ENCODE measurements at places on chromosomes 5 and 9.

DNA sequence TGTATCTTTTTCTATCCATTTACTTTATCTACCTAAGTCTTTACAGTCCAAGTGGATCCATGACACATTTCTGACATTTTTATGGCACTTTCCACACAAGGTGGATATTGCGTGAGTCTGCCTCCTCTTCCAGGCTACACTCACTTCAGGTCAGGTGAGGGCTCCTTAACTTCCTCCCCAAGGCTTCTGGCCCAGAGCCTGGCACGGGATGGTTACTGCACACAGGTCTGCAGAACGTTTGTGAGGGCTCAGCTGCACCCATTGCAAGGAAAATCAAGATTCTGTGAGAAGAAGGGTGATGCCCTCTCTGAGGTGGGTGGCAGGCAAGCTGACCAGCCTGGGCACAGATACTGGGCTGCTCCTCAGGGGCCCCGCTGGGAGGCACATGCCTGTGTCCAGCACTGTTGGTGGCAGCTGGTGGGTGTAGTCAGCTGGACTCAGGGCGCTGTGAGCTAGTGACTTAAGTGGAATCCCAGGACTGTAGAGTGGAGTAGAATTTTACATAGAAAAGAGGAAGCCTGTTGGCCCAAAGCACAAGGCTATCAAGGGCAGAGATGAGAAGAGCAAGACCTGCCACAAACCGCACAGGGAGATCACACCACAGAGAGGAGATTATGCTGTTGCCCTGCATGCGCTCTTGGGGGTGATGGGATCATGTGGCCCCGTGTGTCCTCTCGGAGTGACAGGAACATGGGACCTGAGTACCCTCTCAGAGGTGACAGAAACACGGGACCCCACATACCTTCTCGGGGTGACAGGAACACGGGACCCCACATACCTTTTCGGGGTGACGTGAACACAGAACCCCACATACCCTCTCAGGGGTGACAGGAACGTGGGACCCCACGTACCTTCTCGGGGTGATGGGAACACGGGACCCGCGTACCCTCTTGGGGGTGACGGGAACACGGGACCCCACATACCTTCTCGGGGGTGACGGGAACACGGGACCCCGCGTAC lies 21.3 kb downstream of the AHRR start:
- no peak for DNase-seq

GRCh38 chr5:139637438-139638089 lies 10.6 kb upstream of the CXXC5 start:
- DNase-seq: no peak

- no peak for DNase-seq
These were observed 68.3 kb downstream of the LPAR1 start for GRCh38 chr9:110969971-110970386.

GRCh38 chr9:34158362-34158869 lies 20.4 kb upstream of the UBAP1 start:
- no peak for DNase-seq

- DNase-seq: no peak
These were observed 17.1 kb downstream of the LVRN start for GRCh38 chr5:115979201-115980041.

Measured in stimulated activated CD8-positive, alpha-beta memory T cell treated with anti-CD3 and anti-CD28 coated beads, Interleukin-4, amount 100 ng/mL, for 1 hour (primary cell).